ENCODE measurements at places on chromosomes 12 and 14.

DNA sequence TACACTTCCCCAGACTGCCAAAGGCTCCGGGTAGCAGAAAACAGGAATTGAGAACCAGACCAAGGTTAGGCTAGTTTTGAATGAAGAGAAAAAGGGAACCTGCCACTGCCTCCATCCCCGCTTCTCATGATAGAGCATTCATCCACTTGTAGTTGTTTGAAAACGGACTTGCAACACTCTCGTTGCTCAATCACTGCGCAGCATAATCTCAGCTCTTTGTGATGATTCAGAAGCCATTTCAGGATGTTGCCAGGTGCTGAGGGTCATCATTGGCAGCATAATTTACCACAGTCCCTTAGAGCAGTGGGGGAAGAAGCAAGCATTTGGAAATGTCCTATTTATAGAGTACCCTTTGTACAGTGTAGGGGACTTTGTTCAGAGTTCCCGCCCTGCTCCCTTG lies 25.6 kb downstream of the KCNK13 start:
- DNase-seq, result peak; percentile 51

GRCh38 chr14:56590535-56590960 lies 10.9 kb downstream of the TMEM260 start:
- no peak for DNase-seq

DNA sequence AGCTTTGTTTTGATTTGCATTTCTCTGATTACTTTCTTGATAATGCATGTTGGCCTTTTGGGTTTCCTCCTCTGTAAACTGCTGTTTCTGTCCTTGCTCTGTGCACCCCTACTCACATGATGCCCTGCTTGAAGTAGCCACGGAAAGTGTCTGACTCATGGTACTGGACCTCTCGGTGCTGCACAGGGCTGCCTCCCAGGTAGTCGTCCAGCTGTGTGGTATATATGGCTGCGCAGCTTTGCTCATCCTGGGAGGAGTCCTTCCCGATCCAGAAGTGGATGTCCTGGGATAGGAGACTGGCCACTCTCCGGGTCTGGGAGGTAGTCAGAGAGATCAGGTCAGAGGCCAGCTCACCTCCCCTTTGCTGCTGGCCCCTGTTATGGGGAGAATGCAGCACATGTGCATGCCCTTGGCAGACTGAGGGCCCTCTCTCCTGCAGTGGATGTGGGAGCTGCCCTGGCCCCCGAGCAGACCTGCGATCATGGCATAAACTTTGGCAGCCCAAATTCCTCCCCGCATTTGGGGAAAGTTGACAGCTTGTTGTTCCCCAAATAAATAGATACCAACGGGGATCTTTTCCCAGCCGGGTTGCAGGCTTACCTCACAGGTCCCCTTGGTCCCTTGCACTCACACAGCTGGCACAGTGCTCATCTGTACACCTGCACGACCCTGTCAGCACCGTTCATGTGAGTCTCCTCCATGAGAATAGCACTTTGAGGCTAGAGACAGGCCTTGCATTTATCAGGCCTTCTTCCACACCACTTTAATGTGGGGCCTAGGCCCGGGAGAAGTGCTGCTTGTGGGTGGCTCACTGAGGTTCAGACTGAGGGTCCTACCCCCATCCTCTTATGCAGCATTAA lies 5.2 kb downstream of the AVIL start:
- DNase-seq, result no peak

DNA sequence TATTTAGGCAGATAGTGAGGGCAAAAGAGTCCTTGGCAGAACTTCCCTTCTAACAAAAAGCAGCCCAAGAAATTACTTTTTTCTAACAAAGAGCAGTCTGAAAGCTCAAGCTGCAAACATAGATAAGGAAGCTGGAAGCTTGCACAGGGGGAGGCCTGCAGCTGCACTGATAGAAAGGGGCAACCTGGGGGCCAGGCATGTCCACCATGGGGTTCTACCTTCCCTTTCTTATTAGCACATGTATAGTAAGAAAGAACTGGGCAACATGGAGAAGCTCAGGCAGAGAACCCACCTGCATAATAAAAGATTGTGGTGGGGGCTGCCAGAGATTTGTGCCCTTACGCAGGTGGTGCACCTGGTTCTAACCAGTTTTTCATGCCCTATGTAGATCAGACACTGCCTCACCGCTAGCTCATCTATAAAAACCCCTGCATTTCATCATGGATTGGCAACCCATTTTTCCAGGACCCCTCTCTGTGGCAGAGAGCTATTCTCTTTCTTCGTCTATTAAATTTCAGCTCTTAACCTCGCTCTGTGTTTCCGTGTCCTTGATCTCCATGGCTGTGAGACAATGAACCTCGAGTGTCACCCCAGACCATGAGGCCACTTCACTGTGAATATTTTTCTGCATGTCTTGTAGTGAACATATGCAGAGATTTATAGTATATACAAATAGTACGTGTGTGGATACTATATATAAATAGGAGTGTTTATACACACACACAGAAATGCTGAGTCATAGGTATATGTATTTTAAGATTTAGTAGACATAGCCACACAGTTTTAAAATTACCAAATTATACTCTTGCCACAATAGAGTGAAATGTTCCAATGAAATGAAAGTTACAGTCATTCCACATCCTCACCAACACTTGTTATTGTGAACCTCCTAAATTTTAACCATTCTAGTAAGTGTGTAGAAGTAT lies 53.0 kb downstream of the PEX5 start:
- no peak for DNase-seq

- no peak for DNase-seq
Observed at GRCh38 chr14:75884198-75884611, 97.6 kb downstream of the TGFB3 start.
